Naive thymus-derived CD4-positive, alpha-beta T cell (primary cell): ENCODE measurements at places on chromosomes 7 and 10.

- no peak for DNase-seq
These were observed 150.4 kb downstream of the SFMBT2 start for GRCh38 chr10:7260412-7260900.

GRCh38 chr7:24769014-24769830, 12.0 kb upstream of the GSDME start:
- no peak for DNase-seq

DNA sequence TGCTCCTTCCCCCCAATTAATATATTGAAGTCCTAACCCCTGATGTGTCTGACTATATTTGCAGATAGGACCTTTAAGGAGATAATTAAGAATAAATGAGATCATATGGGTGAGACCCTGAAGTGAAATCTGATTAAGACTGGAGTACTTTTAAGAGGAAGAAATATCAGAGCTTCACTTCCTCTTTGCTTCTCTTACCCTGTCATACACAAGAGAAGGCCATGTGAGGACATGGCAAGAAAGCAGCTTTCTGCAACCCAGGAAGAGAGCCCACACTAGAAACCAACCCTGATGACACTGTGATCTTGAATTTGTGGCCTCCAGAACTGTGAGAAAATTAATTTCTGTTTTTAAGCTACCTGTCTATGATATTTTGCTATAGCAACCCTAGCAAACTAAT, 44.2 kb downstream of the JMJD1C start:
- DNase-seq: peak; percentile 35

DNA sequence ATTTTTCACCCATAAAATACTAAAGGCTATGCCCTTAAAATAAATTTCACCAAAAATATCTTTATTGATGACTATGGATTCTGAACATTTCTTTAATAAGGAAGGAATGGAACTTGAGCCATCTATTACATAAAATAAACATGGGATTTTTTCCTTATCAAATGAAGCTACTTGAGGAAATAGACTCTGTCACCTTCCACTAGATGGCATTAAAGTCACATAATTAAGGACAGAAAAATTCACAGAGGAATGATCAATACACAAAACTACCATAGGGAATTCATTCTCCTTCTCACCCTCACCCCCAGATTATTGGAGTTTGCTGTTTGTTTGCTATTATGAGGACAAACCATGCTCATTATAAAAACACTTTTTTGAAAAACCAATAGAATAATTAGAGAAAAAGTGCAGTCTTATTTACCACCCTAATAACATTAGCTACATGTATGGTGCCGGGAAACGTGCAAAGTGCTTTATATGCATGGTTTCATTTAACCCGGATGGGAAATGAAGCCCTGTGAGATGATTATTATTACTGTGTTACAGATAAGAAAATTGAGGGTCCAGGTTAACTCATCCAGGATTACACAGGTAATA, 21.1 kb upstream of the FOXI2 start:
- no peak for DNase-seq

GRCh38 chr10:11822026-11822756, 965 bp upstream of the PROSER2 start:
- no peak for DNase-seq

- no peak for DNase-seq
These were observed 9.5 kb upstream of the ASAH2 start for GRCh38 chr10:50260791-50261281.

GRCh38 chr7:93958651-93959050, 37.1 kb downstream of the GNG11 start:
- no peak for DNase-seq

- no peak for DNase-seq
These were observed 95.5 kb downstream of the EBF3 start for GRCh38 chr10:129868449-129869035.

DNA sequence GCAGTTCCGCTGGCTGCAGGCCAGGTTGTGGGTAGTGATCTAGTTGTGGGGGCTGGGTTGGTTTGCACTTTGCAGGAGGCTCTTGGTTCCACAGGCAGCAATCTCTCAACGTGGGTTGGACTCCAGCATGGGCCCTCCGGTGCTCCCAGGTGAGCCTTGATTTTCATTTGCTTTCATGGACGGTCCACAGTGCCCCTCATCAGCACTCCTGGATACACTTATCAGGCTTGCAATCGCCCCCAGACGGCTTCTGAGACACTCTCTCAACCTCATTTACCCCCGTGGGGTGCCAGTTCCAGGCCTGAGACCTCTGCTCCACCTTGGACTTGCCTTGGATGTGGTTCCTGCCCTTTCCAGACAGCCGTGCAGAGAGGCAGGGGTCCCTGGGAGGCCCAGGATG, 31.3 kb upstream of the ZNF273 start:
- DNase-seq: no peak

DNA sequence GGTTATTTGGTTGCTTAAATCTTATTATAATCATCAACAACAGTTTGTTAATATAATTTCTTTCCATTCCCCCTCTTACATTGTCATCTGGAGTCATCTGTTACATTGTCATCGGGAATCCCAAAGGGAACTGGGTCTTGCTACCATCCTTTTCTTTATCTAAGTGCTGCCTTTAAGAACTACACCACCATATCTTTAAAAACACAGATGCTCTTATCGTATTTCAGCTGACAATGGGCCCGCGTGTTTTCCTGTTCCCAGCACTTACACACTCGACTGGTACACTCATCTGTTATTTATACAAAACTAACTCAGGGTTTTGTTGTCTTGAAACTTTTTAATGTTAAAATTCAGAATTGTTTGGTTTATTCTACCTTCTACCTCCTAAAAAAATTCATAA, 256.2 kb upstream of the MGMT start:
- no peak for DNase-seq

- DNase-seq: no peak
These were observed 14.4 kb upstream of the SPRN start for GRCh38 chr10:133438711-133439273.

GRCh38 chr7:34227525-34227924, 322.2 kb downstream of the BMPER start:
- DNase-seq: no peak

DNA sequence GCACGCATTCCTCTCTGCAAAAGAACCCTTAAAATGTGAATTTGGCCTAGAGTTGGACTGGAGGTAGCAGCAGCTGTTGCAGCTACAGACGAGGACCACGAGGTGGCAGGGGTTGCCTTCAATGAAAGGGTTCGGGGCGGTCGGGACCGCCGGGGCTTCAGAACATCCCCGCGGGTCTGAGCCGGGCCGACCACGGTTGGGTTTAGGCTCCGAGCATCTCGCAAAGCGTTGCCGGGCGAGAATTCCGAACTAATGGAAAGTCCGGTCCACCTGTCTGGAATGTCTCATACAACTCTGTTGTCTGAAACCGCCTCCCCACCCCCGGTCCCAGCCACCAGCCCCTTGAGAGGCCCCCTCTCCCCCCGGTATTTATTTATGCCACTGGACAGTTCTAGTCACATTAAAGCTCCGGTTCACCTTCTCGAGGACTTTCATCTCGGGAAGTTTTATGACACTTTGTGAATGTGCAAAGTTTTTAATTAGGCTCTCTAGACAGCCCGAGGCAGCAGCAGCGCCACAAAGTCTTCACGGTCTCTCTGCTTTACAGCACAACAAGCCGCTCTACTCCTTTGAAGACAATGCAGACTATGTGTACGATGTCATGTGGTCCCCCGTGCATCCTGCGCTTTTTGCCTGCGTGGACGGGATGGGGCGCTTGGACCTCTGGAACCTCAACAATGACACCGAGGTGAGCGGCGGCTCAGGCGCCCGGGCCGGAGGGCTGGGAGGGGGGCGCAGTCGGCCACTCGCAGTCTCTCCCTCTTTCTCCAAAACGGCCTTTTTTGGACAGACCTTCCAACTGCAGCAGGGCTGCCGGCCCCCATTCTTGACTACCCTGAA, 246.2 kb downstream of the SLC25A13 start:
- peak; percentile 18 for DNase-seq

- peak; percentile 44 for DNase-seq
These were observed 45.6 kb upstream of the SUN1 start for GRCh38 chr7:786472-787255.

- DNase-seq: no peak
These were observed 306.7 kb downstream of the GPR158 start for GRCh38 chr10:25481467-25481866.
